ENCODE measurements at places on chromosomes 16 and 17. TPM values are rescaled to one million over a fixed set of nuclear protein-coding genes. Genes with fewer than 3 reads are reported as not detected.

The BAIAP2 gene
- 8.5 TPM for total RNA-seq

The CCL23 gene
- not detected for total RNA-seq

The KRT13 gene
- not detected for total RNA-seq

The TK1 gene
- total RNA-seq: 0.76 TPM

The ABCA9 gene
- total RNA-seq: not detected

The DGKE gene
- total RNA-seq: 24.4 TPM

The TPSD1 gene
- not detected for total RNA-seq

The GAS2L2 gene
- total RNA-seq: 0.17 TPM

The SALL1 gene
- not detected for total RNA-seq

The EPN3 gene
- not detected for total RNA-seq

The VPS35L gene
- total RNA-seq: 26.5 TPM

The ANKRD40CL gene
- total RNA-seq: not detected

The GP1BA gene
- not detected for total RNA-seq

The NLRC3 gene
- 39.5 TPM for total RNA-seq

The METRNL gene
- 153 TPM for total RNA-seq

The MYH8 gene
- not detected for total RNA-seq

The TRPV2 gene
- total RNA-seq: 37.4 TPM

The CCL5 gene
- total RNA-seq: 442 TPM

The C16orf95 gene
- total RNA-seq: 0.76 TPM

The CORO1A gene
- 364 TPM for total RNA-seq

The ARHGDIA gene
- 777 TPM for total RNA-seq

The TNFRSF13B gene
- not detected for total RNA-seq

The PEX12 gene
- total RNA-seq: 3.2 TPM

The CCDC200 gene
- total RNA-seq: not detected

The VPS9D1 gene
- 15.7 TPM for total RNA-seq

The SLFN14 gene
- total RNA-seq: not detected

The SLC5A11 gene
- total RNA-seq: 0.72 TPM

The KCNH6 gene
- not detected for total RNA-seq

The FBXO39 gene
- total RNA-seq: not detected

The KRTAP4-1 gene
- total RNA-seq: not detected

The ALOX15 gene
- total RNA-seq: not detected

The TMEM92 gene
- not detected for total RNA-seq

The NT5M gene
- 2.4 TPM for total RNA-seq

The DYNC1LI2 gene
- 114 TPM for total RNA-seq

The DPEP2 gene
- 22.5 TPM for total RNA-seq

The RRAD gene
- total RNA-seq: 0.67 TPM

The KRT24 gene
- not detected for total RNA-seq

The TVP23B gene
- 27.7 TPM for total RNA-seq

The RNF112 gene
- total RNA-seq: 0.60 TPM

The ATP1B2 gene
- total RNA-seq: 0.22 TPM

The AANAT gene
- total RNA-seq: not detected

The ARHGAP27 gene
- total RNA-seq: 31.3 TPM

The KRT17 gene
- total RNA-seq: not detected

The CYGB gene
- 0.47 TPM for total RNA-seq

The CHD9NB gene
- not detected for total RNA-seq

The TEX14 gene
- total RNA-seq: 0.94 TPM

The PYY gene
- not detected for total RNA-seq

The GSDMA gene
- total RNA-seq: 0.78 TPM

The ALDH3A1 gene
- total RNA-seq: not detected

The CDK3 gene
- 3.3 TPM for total RNA-seq

The HS3ST2 gene
- not detected for total RNA-seq

The NLRP1 gene
- 241 TPM for total RNA-seq

The CHST4 gene
- total RNA-seq: not detected

The C16orf89 gene
- total RNA-seq: not detected

The TBC1D3K gene
- total RNA-seq: not detected

The DLX4 gene
- total RNA-seq: 0.60 TPM

The KRT33A gene
- total RNA-seq: not detected

The WSCD1 gene
- not detected for total RNA-seq

The ZNF319 gene
- 9.4 TPM for total RNA-seq

The CTRB1 gene
- total RNA-seq: not detected

Data from CD8-positive, alpha-beta T cell (primary cell).